ENCODE measurements at places on chromosomes 16 and 17.

DNA sequence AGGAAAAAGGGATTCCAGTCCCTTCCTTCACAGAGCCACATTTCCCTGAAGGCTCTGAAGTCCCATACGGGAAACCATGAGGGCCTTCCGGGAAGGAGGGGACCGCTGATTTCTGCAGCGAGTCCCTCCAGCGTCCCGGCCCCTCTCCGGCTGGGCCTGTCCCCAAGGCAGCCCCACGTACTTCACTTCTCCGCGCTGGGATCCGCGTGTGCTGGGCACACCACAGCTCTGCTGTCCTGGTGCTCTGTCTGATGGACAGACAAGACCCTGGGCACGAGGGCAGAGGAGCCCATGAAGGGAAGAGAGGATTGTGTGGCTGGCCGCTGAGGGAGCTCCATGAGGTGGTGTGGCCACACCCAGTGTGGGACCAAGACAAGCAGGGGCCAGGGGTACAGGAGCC, 57.1 kb downstream of the PRMT7 start:
- DNase-seq: no peak

GRCh38 chr17:65418622-65419021, 142.8 kb downstream of the AXIN2 start:
- no peak for DNase-seq

DNA sequence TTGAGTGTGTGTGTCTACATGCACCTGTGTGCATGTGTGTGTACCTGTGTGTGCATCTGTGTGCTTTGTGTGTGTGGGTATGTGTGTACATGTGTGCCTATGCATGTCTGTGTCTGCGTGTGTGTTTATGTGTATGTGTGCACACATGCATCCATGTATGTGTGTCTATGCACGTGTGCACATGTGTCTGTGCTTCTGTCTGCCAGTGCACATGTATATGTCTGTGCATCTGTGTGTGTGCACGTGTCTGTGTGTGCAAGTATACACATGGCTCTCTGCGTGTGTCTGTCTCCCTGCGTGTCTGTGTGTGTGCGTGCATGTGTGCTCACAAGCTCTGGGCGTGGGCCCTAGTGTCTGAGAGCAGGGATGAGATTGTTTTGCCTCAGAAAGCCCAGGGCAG, 85.3 kb upstream of the SEC14L1 start:
- no peak for DNase-seq

- DNase-seq: no peak
Observed at GRCh38 chr17:17526369-17526768, 30.2 kb upstream of the RASD1 start.

DNA sequence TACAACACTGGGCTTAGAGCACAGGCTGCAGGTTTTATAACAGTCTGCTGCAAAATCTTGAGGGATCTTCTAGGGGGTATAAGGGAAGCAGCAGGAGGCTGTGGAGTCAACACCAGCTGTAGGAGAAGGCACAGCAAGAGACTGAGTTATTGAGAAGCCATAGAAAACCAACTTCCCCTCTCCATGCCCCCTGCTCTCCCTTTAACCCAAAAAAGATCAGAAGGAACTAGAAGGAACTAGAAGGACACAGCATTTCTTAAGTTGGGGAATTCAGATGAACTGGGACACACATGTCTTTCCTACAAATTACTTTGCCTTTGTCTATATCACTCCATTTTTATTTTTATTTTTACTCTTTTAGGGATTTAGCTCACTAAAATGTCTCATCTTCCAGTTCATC, 6.2 kb upstream of the CCL18 start:
- no peak for DNase-seq

GRCh38 chr17:55446581-55447205, 25.1 kb upstream of the MMD start:
- DNase-seq: no peak

DNA sequence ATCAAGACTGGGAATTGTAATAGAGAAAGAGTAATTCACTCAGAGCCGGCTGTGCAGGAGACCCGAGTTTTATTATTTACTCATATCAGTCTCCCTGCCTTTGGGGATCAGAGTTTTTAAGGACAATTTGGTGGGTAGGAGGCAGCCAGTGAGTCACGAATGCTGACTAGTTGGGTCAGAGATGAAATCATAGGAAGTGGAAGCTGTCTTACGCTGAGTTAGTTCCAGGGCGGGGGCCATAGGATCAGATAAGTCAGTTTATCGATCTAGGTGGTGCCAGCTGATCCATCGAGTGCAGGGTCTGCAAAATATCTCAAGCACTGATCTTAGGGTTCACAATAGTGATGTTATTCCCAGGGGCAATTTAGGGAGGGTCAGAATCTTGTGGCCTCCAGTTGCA, 20.2 kb upstream of the GUCY2D start:
- no peak for DNase-seq

DNA sequence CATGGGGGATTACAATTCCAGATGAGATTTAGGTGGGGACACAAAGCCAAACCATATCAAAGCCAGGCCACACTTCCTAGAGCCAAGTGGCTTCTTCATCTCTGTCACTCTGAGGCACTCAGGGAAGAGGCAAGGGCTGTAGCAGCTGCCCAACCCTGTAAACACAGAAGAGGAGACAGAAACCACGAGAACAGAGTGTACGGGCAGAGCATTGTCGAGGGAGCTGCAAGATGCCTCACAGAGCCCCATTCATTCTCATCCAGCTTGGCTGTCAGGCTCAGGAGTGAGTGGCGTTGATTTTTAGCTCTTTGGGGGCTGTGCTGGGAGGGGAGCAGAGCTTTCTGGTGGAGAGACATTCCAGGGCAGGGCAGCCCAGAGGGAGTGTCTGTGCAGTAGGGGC, 117.2 kb upstream of the SALL1 start:
- no peak for DNase-seq

GRCh38 chr16:29820271-29820701, at the start of gene MVP:
MVP (plus strand) TSS chr16:29820462; CDS start chr16:29830550, 10,088 bp downstream.
- peak; percentile 42 for DNase-seq

- DNase-seq: no peak
Observed at GRCh38 chr17:81348097-81349055, 46.9 kb upstream of the BAHCC1 start.

DNA sequence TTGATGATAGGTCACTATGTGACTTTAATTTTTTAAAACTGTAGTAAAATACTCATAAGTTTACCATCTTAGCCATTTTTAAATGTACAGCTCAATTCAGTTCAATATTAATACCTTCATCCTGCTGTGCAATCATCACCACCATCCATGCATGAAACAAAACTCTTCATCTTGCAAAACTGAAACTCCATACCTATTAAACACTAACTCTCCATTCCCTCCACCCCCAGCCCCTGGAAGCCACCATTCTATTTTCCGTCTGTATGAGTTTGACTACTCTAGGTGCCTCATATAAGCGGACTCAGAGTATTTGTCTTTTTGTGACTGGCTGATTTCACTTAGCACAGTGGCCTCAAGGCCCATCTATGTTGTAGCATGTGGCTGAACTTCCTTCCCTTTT, 9.4 kb upstream of the CNEP1R1 start:
- no peak for DNase-seq

- no peak for DNase-seq
Observed at GRCh38 chr16:55421226-55421625, 57.8 kb upstream of the MMP2 start.

GRCh38 chr17:29524692-29525091, 42.1 kb downstream of the ABHD15 start:
- DNase-seq: no peak

GRCh38 chr16:86322806-86323205, 187.5 kb upstream of the FOXF1 start:
- DNase-seq: no peak

- DNase-seq: no peak
Observed at GRCh38 chr17:76560877-76561221, 21.0 kb downstream of the PRCD start.

DNA sequence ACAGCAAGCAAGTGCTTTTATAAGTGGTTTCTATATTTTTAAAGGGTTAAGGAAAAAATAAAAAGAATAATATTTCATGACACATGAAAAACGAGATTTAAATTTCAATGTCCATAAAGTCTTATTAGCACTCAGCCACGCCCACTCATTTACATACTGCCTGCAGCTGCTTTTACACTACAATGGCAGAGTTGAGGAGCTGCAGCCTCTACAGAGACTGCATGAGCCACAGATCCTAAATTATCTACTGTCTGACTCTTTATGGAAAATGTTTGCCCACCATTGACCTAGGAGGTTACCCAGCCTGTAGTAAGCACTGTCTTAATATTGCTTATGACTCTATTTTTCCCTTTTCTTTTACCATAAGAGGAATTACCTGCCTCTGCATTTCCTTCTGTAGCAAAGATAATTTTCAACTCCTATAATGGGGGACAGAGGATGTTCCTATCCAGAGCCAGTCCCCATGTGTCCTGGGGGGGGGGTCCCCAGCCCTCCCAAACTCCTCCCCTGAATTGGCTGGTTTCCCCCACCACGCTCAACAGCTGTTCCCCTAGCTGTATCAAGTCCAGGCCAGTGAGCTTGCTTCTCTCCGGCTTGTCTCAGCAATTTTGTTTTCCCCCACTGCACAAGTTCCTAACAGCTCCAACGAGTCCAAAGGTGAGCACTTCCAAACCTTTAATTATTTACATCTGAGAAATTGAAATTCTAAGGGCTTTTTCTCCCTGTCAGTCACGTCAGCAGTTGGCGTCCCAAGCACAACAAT, 139.4 kb upstream of the ERCC4 start:
- DNase-seq: no peak

- no peak for DNase-seq
Observed at GRCh38 chr17:75799402-75799801, 14.8 kb downstream of the UNK start.

- DNase-seq: peak; percentile 88
Observed at GRCh38 chr17:8965394-8966168, at the start of gene PIK3R5. PIK3R5 (minus strand) TSS chr17:8965707; CDS start chr17:8911494, 54,213 bp downstream.

DNA sequence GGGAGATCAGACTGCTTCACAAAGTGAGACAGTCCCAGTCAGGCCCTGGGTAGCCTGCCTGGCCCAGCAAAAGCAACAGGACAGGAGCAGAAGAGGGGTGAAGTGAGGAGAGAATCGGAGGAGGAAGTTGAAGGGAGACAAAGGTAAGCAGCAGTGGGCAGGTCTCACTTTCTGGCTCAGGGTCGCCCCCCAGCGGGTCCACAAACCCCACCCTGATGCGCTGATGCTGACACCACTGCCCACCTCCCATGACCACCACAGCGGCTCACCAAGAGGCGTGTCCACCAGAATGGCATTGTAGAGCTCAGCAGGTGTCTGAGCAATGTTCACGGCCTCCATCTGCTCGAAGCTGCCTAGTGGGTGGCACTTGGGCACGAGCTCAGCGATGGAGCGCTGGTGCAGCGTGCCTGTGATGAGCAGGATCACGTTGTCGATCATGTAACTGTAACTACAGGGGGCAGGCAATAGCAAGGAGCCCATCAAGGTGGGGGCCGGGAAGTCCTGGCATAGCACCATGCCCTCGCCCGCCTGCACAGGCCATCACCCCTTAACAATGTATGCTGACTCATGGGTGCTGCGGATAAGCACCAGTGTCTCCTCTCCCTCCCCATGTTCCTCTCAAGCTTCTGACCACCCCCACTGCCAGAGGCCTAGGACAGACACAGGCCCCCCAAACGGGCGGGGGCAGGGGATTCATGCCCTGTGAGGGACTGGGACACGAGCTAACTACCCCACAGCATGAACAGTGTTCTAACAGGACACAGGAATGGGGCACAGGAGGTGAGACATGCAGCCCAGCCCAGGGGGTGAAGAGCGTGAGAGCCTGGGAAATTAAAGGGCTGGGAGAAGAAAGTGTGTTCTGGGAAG, 13.6 kb downstream of the HSD11B2 start:
- DNase-seq: no peak

GRCh38 chr17:60039114-60039846, 39.4 kb downstream of the HEATR6 start:
- DNase-seq: no peak

GRCh38 chr16:56686758-56687157, 4.5 kb downstream of the MT1X start:
- DNase-seq: no peak

DNA sequence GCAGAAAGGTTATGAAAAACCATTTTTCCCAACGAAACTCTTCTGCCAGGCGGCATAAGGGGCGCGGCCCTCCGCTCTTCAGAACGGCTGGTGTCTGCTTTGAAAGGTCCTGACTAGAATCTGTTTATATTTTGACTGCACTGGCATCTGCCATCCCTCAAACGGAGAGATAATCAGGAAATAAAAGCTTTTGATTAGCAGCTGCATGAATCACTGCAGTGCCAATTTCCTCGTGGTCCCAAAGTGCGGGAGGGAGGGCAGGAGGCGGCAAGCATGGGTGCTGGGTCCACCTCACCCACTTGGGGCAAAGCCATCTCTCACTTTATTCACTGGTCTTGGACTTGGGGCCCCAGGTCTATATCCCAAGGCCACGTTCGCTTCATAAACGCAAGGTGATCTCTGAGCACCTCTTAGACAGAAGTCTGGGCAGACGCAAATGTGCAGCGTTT, 49.7 kb downstream of the TBC1D16 start:
- DNase-seq: no peak

- DNase-seq: no peak
Observed at GRCh38 chr16:56697456-56698155, 15.3 kb downstream of the MT1X start.

DNA sequence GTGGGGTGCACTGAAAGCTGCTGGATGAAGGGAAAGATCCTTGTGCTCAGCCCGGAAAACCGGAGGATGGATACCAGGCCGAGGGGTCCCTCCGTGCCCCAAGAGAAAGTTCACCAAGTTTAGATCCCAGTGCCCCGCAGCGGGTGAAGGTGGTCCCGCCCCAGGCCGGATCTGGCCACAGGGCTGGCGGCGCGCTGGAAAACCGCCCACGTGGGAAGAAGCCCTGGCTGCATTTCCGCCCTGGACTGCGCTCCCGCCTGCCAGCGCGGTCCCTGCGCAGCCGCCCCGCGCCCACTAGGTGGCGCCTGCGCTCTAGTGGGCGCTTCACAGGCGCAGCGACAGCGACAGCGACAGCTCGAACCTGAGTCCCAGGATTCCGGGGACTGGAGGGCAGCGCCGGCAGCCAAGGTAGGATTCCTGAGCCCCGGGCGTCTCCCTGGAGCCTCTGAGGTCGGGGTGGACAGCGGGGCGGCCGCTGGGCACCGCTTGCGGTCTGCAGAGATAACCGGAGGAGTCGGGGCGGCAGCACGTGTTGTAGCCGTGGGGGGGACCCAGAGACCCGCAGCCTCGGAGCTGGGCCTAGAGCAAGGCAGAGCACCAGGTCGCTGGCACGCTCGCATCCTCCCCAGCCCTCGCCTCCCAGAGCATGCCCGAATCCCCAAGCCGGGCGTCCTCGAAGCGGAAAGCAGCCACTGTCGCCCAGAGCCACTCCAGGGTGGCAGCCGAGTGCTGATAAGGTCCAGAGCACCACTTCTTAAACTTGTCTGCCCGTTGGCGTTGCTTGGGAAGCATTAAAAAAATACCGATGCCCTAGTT, at the start of gene CHD9:
CHD9 (plus strand) TSS at position 322 of the 816 bp plus-strand sequence. CDS start 101,099 bp downstream, outside the sequence.
- peak; percentile 70 for DNase-seq
